Epithelial cell of umbilical artery (primary cell): ENCODE measurements at places on chromosomes 1 and 21. TPM values are rescaled to one million over a fixed set of nuclear protein-coding genes. Genes with fewer than 3 reads are reported as not detected.

Gene RIMKLA
- total RNA-seq = under 0.01 TPM in 2 replicates

Gene RCSD1
- under 0.01 and 0.15 TPM in 2 replicates for total RNA-seq

Gene FAAH
- total RNA-seq = 0.32 and 2.1 TPM in 2 replicates

Gene C1orf87
- total RNA-seq = not detected in 2 replicates

Gene CD5L
- total RNA-seq = not detected in 2 replicates

Gene CYP4A22
- not detected in 2 replicates for total RNA-seq

Gene YIPF1
- total RNA-seq = 20.8 and 25.1 TPM in 2 replicates

Gene IGSF21
- total RNA-seq = not detected in 2 replicates

Gene C1QTNF12
- 0.32 and 0.76 TPM in 2 replicates for total RNA-seq

Gene NR5A2
- 4.5 and 14.3 TPM in 2 replicates for total RNA-seq

Gene SLC35A3
- total RNA-seq = 22.7 and 42.2 TPM in 2 replicates

Gene IFNGR2
- total RNA-seq = 48.4 and 49.1 TPM in 2 replicates

Gene FAM3B
- total RNA-seq = not detected in 2 replicates

Gene C1orf210
- total RNA-seq = not detected in 2 replicates

Gene KLHDC7A
- total RNA-seq = not detected in 2 replicates

Gene LRIG2
- total RNA-seq = 8.4 and 12.9 TPM in 2 replicates

Gene CACNA1S
- total RNA-seq = not detected in 2 replicates

Gene NBPF10
- total RNA-seq = 0.65 and 0.91 TPM in 2 replicates

Gene SLC9C2
- total RNA-seq = 0.32 TPM in 1 of 2 replicates, not detected in the other
